ENCODE measurements at places on chromosomes 6 and 20. TPM values are rescaled to one million over a fixed set of nuclear protein-coding genes. Genes with fewer than 3 reads are reported as not detected.

ZDHHC14 gene
- 22.1 TPM for total RNA-seq

ADGRF4 gene
- 0.22 TPM for total RNA-seq

SPDEF gene
- total RNA-seq: 0.11 TPM

CDH26 gene
- 1.7 TPM for total RNA-seq

NMBR gene
- not detected for total RNA-seq

ZBTB9 gene
- 3.9 TPM for total RNA-seq

ZNF133 gene
- 8.5 TPM for total RNA-seq

LGSN gene
- not detected for total RNA-seq

OXT gene
- 0.50 TPM for total RNA-seq

MUCL3 gene
- total RNA-seq: not detected

SLPI gene
- 16.6 TPM for total RNA-seq

DNA sequence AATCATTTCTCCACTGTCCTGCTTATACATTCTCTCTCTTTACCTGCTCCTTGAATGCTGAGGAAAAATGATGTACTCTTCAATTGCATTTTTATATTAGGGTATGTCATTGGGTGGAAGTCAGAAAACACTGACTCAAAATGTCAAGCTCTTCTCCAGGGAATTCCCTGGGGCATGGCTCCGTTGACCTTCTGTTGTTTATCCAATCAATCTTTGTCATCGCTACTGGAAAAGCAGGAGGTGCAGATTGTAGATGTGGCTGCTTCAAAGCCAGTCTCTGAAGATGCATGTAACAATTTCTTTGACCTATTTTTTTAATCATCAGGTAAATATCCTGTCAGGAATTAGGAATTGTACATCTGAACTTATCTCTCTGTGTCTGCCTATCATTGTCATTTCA, 63.9 kb upstream of the TENT5A start:
- no peak for DNase-seq

- no peak for DNase-seq
Observed at GRCh38 chr20:25510721-25511120, 74.6 kb downstream of the NINL start.

- peak; percentile 35 for DNase-seq
Observed at GRCh38 chr20:47241345-47241781, 115.1 kb downstream of the ZMYND8 start.

DNA sequence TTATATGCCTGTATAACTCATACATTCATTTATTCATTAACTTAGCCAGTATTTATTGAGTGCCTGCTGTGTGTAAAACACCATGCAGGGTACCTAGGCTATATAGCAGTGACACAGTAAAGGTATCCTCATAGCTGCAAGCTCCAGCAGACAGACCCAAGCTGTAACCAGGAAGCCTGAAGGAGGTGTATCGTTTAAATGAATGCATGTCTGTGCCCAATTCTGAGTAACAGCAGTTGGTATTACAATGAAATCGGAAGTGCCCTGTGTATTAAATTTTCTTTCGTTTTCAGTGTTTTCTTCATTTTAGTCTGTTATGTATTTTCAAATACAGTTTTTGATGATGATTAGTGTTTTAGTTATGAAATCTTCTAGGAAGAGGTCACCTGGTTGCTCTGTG, 485.8 kb upstream of the SOX4 start:
- DNase-seq: no peak

DNA sequence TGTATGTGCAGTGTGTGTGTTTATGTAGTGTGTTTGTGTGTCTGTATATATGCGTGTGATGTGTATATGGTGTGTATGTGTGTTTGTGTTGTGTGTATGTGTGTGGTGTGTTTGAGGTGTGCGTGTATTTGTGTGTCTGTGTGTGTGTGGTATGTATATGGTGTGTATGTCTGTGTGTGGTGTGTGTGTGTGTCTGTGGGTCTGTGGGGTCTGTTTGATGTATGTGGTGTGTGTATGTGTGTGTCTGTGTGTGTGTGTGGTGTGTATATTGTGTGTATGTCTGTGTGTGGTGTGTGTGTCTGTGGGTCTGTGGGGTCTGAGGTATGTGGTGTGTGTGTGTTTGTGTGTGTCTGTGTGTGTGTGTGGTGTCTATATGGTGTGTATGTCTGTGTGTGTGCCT, 10.8 kb upstream of the MYT1 start:
- no peak for DNase-seq

- DNase-seq: no peak
Observed at GRCh38 chr6:151826517-151827142, 19.1 kb downstream of the ESR1 start.

DNA sequence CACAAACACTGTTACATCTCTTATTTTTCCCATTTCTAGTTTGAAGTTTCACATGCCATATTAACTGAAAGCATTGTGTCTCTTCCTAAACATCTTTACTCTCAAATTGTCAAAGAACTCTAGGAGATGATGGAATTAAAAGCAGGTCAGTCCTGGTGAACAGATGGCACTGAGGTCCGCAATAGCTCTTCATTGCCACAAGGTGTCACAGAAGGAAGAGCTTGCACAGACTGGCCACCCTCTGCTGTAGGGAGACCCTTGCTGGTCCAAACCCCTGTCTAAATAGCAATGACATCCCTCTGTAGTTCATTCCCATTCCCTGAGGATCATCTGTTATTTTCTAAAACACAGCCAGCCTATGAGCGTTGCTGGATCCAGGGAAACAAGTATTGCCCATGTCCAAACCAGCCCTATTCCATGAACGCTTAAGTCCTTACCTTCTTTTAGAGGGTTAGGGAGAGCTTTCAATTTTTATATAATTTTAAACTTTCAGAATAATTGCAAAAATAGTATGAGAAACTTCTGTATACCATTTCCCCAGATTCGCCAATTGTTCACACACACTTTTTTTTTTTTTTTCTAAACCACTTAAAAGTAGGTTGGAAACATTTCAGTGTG, 10.1 kb upstream of the HDAC2 start:
- no peak for DNase-seq

- DNase-seq: no peak
Observed at GRCh38 chr20:46938434-46938833, 43.8 kb downstream of the EYA2 start.

DNA sequence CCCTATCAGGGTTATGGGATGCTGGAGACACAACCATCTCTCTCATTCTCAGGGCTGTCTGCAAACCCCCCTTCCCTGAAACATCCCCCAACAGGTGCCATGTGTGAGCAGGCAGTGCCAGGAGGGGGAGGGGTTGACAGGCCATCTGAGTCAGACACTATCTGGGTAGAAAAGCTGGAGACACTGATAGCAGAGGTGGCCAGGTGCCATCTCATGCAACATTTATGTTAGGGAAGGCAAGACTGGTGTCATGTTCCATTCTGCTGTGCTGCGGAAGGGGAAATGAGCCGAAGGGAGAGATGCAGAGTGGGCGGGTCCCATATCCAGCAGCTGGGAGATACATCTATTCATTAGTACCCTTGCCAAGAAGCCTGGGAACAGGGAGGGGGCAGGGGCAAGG, 3.5 kb downstream of the LHFPL5 start:
- DNase-seq: no peak

DNA sequence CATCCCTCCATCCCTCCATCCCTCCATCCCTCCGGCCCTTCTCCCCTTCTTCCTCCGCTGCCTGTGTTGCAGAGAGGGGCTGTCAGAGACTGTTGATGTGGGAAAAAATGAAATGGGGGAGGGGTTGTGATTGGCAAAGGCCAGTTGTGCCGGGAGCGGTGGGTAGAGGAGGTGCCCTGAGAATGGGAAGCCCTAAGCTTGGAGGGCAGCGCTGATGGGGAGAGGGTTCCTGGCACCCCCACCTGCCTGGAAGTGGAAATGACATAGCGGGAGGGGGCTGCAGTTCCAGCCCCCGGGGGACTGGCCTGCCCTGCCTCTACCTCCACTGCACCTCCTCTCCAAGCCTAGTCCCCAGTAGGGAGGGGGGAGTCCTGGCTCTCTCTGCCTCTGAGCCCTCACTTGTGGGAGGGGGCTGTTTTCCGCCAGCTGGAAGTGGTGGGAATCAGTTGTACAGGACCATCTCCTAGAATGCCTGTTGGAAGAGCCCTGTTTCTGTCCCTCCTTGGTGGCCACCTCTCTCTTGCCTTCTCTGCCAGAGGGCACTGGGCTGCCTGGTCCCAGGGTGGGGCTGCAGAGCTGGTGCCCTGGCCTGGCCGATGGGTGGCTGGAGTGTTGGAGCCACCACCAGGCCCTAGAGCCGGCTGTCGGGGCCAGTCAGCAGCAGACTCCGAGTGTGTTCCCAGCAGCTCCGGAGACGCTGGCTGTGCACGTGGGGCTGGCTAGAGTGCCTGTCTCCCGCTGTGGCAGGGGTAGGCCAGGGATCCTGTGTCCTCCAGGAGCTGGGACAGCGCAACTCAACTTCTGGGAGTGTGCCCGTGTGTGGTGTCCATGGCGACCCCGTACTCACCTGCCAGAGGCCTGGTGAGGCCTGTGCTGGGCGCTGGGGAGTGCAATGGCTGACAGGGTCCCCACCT, 1.5 kb downstream of the DLGAP4 start:
- DNase-seq: no peak

DNA sequence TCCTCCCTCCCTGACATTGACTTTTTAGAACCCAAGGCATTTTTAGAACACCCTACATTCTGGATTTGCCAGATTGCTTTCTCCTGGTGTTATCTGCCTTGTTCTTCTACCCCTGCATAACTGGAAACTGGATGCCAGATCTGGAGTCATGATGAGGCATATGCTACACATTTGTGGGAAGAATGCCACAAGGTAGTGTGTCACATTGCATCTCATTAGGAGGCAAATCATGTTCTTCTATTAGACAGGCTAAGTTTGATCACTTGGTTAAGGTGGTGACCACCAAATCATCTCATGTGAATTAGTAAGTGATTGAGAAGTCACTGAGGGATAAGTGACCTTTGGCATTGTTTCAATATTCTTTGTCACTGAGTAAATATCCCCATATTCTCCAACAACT, 12.9 kb upstream of the NKX2-2 start:
- no peak for DNase-seq

Data from right cardiac atrium (tissue), 5 donors.